ENCODE measurements at places on chromosomes 1 and 21. TPM values are rescaled to one million over a fixed set of nuclear protein-coding genes. Genes with fewer than 3 reads are reported as not detected.
A peak's percentile ranks its signal among the peaks of the same experiment; 100 is the strongest.

RGS8 gene
- not detected for total RNA-seq

RGS18 gene
- 106 TPM for total RNA-seq

DNA sequence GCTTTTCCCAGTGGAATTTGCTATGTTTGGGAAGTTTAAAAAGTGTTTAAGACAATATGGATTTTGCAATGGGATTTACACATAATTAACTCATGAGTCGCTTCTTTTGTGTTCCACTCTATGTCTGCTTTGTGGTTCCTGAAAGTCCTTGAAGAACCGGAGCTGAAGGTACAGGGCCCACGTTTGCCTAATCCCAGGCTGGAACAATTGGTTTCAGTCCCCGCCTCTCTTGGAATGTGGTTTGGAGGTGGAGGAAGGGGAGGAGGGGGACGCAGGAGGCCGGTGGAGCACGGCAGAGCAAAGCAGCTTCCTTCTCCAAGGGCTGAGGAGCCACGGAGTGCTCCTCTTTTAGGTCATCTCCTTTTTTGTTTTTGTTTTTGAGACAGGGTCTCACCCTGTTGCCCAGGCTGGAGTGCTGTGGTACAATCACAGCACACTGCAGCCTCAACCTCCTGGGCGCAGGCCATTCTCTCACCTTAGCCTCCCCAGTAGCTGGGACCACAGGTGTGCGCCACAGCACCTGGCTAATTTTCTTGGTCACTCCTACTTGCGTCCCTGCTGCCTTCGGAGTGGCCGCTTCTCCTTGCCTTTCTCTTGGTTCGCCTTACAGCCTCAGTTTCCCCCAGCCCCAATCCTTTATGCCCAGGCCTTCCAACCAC is 129.5 kb upstream of the ERRFI1 start:
- H3K36me3 ChIP-seq = no peaks in the 10 kb centered on the region
- no peak overlapping the region for H3K27ac ChIP-seq
- no peak for DNase-seq
- no peak overlapping the region for H3K4me3 ChIP-seq
- H3K27me3 ChIP-seq = no peaks in the 10 kb centered on the region
- peaks cover 26% of the 10 kb centered on the region for H3K4me1 ChIP-seq

DNA sequence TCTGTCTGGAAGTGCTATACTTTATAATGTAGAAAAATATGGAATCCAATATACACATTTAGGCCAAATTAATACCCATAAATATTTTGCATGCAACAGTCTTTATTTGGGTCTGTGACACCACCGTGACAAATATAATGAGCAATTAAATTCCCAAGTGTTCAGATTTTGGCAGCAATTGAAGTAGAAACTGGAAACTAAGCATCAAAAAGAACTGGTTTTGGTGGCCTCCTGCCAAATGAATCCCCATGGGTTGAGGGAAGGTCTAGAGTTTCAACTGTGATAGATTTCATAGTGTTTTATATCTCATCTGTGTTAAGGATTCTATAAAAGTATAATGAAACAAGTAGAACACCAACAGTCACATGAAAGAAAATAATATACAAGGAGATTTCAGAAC is 88.4 kb downstream of the DPYD start:
- peak overlapping the region; percentile 29 for H3K27ac ChIP-seq
- no peak for DNase-seq
- no peaks in the 10 kb centered on the region for H3K36me3 ChIP-seq
- no peak overlapping the region for H3K4me3 ChIP-seq
- H3K27me3 ChIP-seq = no peaks in the 10 kb centered on the region
- no peaks in the 10 kb centered on the region for H3K4me1 ChIP-seq

GRCh38 chr1:244918421-244919319 is 54.3 kb upstream of the HNRNPU start:
- H3K4me3 ChIP-seq = peak overlapping the region; percentile 90

- DNase-seq = peak; percentile 66
- H3K4me3 ChIP-seq = peak within 1 kb of the TSS; percentile 86
- peaks cover 2% of the 10 kb centered on the region for H3K36me3 ChIP-seq
- peaks cover 31% of the 10 kb centered on the region for H3K27me3 ChIP-seq
- peaks cover 6% of the 10 kb centered on the region for H3K4me1 ChIP-seq
Observed at GRCh38 chr1:209805875-209806760, at the start of gene IRF6. Gene IRF6 (minus strand): TSS chr1:209806142. CDS start chr1:209801413, 4,729 bp downstream.

All from T-helper 17 cell (primary cell).